ENCODE measurements at places on chromosomes 16 and 17.

DNA sequence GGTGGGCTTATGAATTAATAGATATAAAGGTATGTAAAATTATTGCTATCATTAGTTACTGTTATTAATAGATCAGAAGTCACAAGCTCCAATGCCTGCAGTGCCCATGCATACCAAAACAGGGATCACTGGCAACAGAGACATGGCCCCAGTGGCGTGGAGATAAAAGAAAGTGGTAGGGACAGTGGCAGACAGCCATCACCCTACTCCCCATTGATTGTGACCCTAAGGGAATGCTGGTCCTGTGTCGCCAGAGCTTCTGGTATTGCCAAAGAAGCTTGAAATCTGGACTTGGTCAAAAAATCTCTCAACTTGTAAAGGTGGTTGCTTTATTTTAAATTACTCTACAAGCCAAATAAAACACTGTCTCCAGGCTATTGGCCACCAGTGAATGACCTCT lies 279.1 kb downstream of the IRX3 start:
- no peak for DNase-seq

DNA sequence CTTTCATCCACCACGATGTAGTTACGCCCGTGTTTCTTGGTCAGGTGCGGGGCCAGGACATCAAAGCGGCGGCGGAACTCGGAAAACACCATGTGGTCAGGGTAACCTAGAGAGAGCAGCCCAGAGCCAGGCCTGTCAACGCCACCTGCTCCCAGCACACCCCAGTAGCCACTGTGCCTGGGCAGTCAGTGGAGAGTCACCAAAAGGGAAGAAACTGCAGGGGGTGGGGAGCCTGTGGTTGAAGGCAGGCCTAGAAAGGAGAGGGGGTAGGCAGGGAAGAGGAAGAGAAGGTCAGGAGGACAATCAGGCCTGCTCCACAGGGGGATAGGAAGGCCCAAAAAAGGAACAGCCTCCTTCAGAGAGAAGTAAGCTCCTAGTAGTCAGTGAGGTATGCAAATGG lies 64.1 kb downstream of the PIPOX start:
- DNase-seq = no peak

- no peak for DNase-seq
Observed at GRCh38 chr17:43644081-43644480, 17.6 kb downstream of the MEOX1 start.

GRCh38 chr16:75702242-75702641 lies 981 bp upstream of the DUXB start:
- DNase-seq = no peak

DNA sequence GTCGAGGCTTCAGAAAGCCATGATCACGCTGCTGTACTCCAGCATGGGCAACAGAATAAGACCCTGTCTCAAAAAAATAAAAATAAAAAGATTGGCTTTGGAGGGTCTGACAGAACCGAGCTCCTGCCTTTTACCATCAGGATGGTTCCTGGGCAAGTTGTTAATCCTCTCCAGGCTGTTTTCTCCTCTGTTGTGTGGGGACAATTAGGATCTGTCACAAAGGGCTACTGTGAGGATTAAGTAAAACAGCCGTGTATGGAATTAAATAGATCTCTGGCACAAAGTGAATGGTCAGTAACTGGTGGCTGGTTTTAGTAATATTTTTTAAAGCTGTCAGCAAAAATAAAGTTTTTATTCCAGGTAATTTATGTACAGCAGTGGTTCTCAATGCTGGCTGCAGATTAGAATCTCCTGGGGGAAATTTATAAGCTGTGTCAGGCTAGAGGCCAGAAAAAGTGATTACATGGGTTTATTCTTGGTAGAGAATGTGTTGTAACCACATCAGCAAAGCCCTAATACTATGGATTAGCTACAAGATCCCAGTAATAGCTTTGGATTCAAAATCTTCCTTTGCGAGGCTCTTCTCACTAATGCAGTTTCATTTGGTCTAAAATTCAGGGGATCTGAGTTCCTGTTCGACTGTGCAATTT lies 47.2 kb downstream of the GPRC5B start:
- DNase-seq = no peak

DNA sequence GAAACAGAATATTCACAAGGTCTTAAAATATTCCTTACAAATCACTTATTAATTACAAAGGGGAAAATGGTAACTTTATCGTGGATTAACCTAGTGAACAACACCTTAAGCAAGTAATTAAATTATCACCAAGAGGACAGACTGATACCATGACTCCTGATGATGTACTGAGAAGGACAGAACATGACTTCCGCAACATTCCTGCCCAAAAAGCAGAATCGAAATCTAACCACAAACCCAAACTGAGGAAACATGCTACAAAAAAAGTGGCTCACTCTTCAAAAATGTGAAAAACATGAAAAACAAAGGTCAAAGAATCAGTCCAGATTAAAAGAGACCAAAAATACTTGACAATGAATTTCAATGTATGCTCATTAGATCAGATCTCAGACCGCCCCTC lies 151.5 kb downstream of the AATF start:
- no peak for DNase-seq

GRCh38 chr17:32615326-32615725 lies 128.5 kb downstream of the CDK5R1 start:
- DNase-seq = no peak

DNA sequence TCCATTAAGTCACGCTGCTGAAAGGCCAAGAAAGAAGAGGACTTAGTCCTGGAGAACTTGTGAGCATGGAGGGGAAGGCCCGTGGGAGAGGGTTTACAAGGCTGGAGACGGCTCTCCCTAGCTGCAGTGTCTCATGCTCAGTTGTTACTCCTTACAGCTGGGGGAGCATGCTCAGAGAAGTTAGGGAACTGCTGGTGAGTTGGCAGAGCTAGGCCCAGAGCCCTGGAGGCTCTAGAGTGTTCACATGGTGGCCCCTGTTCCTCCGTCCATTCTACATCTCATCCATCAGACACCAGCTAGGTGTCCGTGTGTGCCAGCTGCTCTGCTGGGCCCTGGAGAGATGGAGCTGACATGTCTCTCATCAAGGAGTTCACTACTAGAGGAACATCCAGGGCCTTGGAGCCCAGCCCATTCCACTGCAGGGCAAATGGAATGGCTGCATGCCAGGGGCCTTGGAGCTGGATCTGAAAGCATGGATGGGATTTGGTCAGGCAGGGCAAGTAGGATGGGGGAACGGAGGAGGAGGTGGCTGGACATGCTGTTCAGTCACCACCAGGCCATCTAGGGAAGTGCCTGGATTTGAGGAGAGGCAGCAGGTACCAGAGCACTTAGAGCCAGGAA lies 6.3 kb downstream of the XYLT2 start:
- no peak for DNase-seq

- DNase-seq = no peak
Observed at GRCh38 chr17:48472411-48473281, 42.6 kb upstream of the SKAP1 start.

- no peak for DNase-seq
Observed at GRCh38 chr16:23595246-23595950, 718 bp downstream of the NDUFAB1 start.

DNA sequence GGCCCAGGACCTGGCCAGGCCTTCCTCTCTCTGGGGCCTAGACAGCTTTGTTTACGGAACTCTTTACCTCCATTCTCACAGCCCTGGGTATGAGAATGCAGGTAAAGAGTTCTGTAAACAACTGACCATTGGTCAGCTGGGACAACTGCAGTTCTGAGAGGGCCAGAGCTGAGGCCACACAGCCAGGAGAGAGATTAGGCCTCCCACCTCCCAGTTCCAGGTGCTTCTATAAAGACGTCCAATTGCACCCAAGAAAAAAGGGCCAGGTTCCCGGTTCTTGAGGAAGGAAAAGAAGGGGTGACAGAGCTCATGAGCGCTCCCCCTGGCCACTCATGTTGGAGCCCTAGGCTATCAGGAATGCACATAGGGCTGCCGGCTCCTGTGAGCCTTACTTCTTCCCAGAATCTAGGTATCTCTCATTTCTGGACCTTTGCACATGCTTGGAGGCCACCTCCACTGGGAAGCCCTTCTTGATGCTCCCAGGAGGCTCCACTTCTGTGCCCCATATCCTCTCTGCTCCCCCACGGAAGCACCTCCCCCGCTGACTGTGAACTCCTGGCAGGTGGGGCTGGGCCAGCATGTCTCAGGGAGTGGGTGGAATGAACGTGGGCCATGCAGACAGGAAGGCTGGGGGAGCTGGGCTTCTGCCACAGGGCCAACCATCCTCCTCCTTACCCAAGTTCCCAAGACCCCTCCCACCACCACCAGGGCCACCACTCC lies 13.1 kb downstream of the CNGB1 start:
- no peak for DNase-seq

- no peak for DNase-seq
Observed at GRCh38 chr16:73166441-73166851, 118.5 kb upstream of the ZFHX3 start.

DNA sequence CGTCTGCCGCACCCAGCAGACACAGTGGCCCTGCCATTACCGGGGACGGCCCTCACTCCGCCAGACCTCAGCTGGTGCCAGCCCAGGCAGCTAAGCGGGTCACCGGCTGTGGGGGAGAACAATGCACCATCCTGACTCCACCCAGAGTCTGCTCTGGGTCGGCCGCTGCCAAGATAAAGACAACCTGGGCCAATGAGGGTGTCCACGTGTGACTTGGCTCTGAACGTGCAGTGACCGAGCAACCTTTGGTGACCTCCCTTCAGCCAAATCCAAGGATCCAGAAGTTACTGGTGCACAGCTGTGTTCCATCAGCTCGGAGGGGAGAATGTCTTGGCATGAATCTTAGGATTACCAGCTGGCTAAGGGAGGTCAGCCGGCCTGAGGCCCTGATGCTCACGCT lies 155.9 kb downstream of the NTN1 start:
- no peak for DNase-seq

- no peak for DNase-seq
Observed at GRCh38 chr17:40058186-40058784, 4.1 kb upstream of the MED24 start.

GRCh38 chr16:8869212-8869987 lies 594 bp upstream of the CARHSP1 start:
- DNase-seq = no peak

DNA sequence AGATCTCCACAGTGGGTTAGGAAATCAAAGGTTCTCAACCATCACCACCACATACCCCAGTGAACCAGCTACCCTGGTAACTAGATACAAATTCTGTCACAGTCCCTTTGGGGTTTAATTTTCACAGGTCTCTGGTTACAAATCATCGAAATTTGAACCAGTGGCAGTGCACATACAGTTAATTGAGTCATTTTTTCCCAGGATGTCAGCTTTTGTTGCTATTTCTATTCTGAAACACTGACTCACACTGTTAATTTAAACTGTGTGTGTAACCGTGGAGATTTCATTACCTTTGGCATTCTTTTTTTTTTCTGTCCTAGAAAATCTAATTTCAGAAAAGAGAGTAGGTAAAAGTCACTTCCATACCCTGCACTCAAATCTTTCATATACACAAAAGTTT lies 511.5 kb downstream of the TOX3 start:
- DNase-seq = no peak

- DNase-seq = no peak
Observed at GRCh38 chr16:4564661-4565267, 8.6 kb downstream of the C16orf96 start.

- DNase-seq = no peak
Observed at GRCh38 chr16:85461814-85462713, 151.1 kb upstream of the GSE1 start.

GRCh38 chr16:7597677-7598076 lies 265.0 kb downstream of the RBFOX1 start:
- no peak for DNase-seq

GRCh38 chr16:31093132-31093703 lies 1.4 kb downstream of the VKORC1 start:
- DNase-seq = no peak

GRCh38 chr16:68232335-68232734 lies 3.6 kb downstream of the ESRP2 start:
- no peak for DNase-seq

- DNase-seq = no peak
Observed at GRCh38 chr17:27486741-27487140, 30.5 kb downstream of the KSR1 start.

- DNase-seq = no peak
Observed at GRCh38 chr16:85486256-85486915, 126.7 kb upstream of the GSE1 start.

- no peak for DNase-seq
Observed at GRCh38 chr17:34227707-34228106, 27.4 kb upstream of the CCL2 start.

- DNase-seq = no peak
Observed at GRCh38 chr17:45289301-45290268, 27.2 kb downstream of the MAP3K14 start.

- DNase-seq = no peak
Observed at GRCh38 chr16:58859958-58860669, 126.0 kb upstream of the GOT2 start.

DNA sequence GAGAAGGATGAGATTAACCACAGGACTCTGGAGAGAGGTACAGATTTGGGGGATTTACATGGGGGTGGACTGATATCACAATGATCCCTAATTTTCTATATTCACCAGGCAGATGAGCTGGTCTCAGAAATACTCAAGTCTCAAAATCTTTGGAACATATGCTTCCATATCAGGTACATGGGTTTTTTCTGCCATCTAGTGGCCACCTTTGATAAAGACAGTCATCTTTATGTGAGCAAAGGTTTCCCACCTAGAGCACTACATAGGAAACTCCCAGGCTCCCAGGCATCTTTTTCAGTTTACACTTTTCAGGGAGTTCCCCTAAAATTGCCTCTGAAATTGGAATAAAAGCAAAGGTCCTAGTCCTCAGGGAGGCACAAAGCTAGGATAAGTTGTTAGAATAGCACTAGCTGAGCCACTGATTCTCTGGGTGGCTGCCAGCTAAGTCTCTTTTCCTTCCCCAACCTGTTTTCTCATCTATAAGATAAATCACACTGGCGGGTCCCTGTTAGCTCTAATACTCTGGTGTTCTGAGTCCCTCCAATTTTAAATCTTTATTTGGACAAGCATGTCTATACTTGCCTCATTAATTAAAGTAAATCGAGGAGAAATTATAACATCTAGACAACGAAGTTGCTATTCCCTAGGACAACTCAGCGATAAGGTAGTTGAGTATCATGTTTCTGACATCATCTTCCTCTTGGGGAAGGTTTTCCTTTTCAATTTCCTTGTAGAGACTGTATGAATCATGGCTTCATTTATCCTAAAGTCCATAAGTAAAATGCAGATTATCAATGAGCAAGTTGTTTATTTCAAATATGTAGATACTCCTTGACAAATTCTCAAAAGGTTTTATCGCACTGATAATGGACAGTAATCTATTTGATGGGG lies 19.0 kb upstream of the MON1B start:
- DNase-seq = no peak

DNA sequence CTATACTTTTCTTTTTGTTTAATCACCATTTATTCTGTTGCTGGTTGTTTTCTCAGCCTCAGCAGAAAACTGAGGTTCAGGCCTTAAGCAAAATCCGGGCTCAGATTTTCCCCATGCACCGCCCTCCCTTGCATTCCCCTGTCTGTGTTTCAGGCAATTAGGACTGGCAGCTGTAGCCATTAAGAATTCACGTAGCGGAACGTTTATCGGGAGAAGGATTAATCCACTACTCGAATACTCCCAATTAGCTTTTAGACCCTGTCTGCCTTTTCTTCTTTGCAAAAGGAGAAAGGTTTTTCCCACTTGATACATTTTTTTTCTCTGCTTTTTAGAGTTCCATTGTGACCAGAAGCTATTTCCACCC lies 173.1 kb downstream of the RPTOR start:
- DNase-seq = no peak

Measured in stimulated activated CD4-positive, alpha-beta T cell treated with anti-CD3 and anti-CD28 coated beads, Interleukin-12 subunit alpha, Interleukin-12 subunit beta, amount 100 ng/mL, for 24 hours (primary cell).